ENCODE measurements at places on chromosomes 12 and 14. TPM values are rescaled to one million over a fixed set of nuclear protein-coding genes. Genes with fewer than 3 reads are reported as not detected.

The PLCZ1 gene
- not detected for total RNA-seq

DNA sequence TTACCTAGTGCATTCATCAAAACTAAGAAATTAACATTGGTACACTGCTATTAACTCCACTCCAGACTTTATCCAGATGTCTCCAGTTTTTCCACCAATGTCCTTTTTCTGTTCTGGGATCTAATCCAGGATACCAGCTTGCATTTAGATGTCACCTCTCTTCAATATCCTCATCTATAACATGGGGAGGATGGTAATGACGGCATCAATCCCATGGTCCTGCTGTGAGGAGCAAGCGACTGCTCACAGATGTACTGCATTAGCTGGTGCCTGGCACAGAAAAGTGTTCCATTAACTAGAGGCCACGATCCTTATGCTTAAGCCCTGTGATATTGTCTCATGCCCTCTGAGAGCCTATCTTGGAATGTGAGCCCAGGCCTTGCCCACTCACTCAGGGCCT is 53.8 kb downstream of the CALM1 start:
- no peak for DNase-seq

DNA sequence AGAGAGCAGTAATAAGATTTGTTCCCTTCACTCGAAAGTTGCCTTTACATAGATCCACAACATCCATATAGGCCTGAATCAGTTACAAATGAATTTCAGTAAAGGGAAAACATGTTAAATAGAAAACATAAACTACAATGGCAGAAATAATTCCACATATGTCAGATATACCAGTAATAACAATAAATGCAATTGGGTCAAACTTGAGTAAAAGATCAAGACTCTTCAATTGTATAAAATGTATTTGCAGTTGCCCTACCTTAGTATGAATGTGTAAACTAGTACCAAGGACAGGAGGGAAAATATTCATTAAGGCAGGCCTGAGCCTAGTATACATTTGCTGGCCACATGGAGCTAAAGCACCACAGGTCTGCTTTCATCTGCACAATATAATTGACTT is 17.6 kb downstream of the NOS1 start:
- no peak for DNase-seq

- DNase-seq = no peak
These were observed 859.9 kb upstream of the ATXN7L3B start for GRCh38 chr12:73677520-73678291.

DNA sequence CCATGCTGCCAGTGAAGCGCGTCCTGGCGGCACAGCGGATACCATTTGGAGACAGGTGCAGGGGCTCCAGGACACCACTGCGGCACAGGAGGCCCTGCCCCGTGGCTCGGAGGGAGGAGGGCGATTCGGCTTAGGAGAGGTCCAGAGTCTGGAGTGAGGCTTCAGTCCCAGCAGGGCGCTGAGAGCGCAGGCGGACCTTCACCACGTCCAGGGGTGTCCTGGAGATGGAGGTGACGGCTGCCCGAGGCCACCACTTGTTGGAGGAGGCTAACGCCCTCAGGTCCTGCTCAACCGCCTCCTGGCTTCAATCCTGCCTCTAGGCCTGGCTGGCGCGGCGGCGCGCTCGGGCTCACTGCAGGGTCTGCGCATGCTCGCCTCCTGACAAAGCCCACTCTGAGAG is 45.7 kb downstream of the EIF2S3B start:
- no peak for DNase-seq

DNA sequence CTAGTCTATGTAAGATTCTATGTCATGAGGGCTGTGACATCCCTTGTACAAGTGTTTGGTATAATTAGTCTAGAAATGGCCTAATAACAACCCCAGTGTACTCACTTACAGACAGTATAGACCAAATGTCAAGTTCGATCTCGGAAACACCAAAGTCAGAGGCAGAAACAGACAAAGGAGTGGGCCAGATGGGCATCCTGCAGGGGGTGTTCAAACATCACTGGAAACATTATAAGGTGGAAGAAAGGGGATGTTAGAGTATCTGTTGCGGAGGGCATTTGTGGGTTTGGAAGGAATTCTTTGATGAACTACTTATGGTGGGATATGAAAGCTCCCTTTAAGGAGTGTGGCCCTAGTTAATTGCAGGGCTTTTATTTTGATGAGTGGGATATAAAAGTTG is 134.6 kb downstream of the ESR2 start:
- DNase-seq = no peak

GRCh38 chr14:101715210-101716076 is 46.1 kb upstream of the PPP2R5C start:
- no peak for DNase-seq
